IMR-90 (cell line): ENCODE measurements at places on chromosomes 11 and 22.

DNA sequence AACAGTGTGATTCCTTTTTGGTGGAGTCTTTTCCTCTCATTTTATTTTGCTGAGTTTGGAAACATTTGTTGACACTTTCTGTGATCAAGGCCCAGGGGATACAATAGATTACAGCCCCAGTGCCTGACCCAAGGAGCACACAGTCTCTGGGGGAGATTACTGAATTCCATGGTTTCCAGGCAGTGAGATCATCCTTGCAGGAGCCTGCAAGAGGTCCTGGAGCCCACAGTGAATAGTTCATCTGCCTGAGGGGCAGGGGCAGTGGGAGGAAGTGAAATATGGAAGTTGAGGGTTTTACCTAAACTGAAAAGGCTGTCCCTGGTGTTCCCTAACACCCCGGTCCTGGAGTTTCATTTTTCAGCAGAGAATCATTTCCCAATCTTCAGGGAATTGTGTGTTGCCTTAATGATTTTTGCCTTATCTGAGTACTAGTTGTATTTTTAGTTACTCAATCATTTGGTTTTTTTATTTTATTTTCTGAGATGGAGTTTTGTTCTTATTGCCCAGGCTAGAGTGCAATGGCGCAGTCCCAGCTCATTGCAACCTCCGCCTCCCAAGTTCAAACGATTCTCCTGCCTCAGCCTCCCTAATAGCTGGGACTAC is 7.7 kb downstream of the CCS start:
- H3K4me1 ChIP-seq: peaks cover 12% of the 10 kb centered on the region
- peaks cover 40% of the 10 kb centered on the region for H3K36me3 ChIP-seq
- H3K27ac ChIP-seq: no peak overlapping the region
- peak; percentile 36 for DNase-seq
- H3K4me3 ChIP-seq: no peak overlapping the region
- H3K27me3 ChIP-seq: no peaks in the 10 kb centered on the region

DNA sequence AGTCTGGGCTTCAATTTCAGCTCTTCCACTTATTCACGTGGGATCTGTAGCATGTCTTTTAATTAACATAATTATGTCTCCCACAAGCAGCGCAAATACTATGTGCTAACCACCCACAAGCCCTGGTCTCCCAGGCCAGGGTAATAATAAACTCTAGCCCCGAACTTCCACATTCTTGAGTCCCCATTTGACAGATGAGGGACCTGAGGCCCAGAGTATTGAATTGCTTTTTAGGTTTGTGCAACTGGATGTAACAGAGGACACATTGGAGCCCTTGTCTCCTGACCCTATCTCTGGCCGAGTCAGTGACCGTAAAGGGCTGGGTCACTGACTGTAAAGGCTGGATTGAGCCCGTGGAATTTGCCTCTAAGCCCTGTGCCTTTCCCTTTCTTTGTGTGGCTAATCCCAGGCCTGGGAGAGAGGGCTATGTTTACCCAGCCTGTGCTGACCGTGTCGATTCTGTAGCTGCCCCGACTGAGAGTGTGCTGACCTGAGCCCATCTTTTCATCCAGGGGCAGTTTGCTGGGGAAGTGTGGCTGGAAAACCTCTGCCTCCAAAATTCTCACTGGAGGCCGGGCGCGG is 3.9 kb downstream of the CRYBB2 start:
- no peaks in the 10 kb centered on the region; the same call in 1 of the 2 replicates for H3K27me3 ChIP-seq
- H3K4me3 ChIP-seq: no peak overlapping the region
- no peaks in the 10 kb centered on the region for H3K36me3 ChIP-seq
- no peak overlapping the region for H3K27ac ChIP-seq
- H3K4me1 ChIP-seq: no peaks in the 10 kb centered on the region
- DNase-seq: no peak

GRCh38 chr11:33801821-33802193 is 27.5 kb upstream of the FBXO3 start:
- H3K27ac ChIP-seq: no peak overlapping the region
- no peak for DNase-seq
- H3K4me3 ChIP-seq: peak overlapping the region; percentile 32; the same call in 1 of the 2 replicates
- H3K4me1 ChIP-seq: no peaks in the 10 kb centered on the region; the same call in 1 of the 2 replicates
- H3K36me3 ChIP-seq: no peaks in the 10 kb centered on the region

DNA sequence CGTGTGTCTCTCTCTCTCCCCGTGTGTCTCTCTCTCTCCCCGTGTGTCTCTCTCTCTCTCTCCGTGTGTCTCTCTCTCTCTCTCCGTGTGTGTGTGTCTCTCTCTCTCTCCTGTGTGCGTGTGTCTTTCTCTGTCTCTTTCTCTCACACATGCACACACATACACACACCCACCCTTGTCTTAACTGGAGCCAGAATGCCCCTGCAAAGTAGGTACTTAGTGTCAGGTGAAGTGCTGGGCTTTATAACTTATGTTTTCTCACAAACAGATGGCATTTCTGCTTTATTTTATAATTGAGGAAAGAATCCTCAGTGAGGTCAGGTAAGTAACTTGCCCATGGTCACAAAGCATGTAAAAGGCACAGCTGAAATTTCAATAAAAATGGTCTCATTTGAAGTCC is 106.0 kb downstream of the CSNK2A3 start:
- no peaks in the 10 kb centered on the region for H3K36me3 ChIP-seq
- H3K4me1 ChIP-seq: no peaks in the 10 kb centered on the region
- DNase-seq: no peak
- peaks cover 24% of the 10 kb centered on the region for H3K27me3 ChIP-seq
- no peak overlapping the region for H3K27ac ChIP-seq

DNA sequence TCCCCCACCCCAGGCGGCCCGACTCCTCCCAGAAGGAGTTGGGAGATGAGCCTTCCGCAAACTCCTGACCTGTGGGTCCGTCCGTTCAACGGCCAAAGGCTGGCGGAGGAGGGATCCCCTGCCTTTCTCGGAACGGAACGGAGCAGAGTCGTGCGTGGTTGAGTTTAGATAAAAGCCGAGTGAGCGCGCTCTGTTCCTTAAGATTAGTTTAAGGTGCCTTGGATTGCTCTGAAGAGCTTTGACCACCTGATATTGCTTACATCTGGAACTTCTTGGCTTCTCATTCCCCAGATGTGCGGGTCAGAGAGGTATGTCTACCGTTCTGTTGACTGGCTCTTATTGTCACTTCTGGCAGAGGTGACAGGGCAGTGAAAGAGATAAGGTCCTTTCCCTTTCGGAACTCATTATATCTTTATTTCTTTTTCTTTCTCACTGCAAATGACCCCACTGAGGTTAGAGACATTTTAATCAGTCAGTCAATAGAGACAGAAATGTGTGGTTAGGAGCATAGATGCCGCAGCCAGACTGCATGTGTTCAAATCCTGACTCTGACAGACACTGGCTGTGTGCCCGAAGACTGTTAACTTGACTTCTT is at the start of gene TRIM6:
TSS of gene TRIM6 (plus strand) at position 31 of the 595 bp plus-strand sequence. CDS start at position 292, 261 bp downstream.
- H3K27me3 ChIP-seq: no peaks in the 10 kb centered on the region
- peak; percentile 35 for DNase-seq

- no peaks in the 10 kb centered on the region for H3K36me3 ChIP-seq
- H3K4me1 ChIP-seq: no peaks in the 10 kb centered on the region
- no peak for DNase-seq
- H3K27me3 ChIP-seq: no peaks in the 10 kb centered on the region
- H3K27ac ChIP-seq: no peak overlapping the region
- no peak overlapping the region for H3K4me3 ChIP-seq
Measured at GRCh38 chr11:86230921-86231434, 13.6 kb upstream of the EED start.

GRCh38 chr11:74949753-74950137 is 679 bp downstream of the SPCS2 start:
- H3K36me3 ChIP-seq: peaks cover 2% of the 10 kb centered on the region; the same call in 1 of the 2 replicates
- H3K27me3 ChIP-seq: no peaks in the 10 kb centered on the region
- peak overlapping the region; percentile 79 for H3K27ac ChIP-seq
- peaks cover 3% of the 10 kb centered on the region for H3K4me1 ChIP-seq

GRCh38 chr11:16291729-16292128 is 64.6 kb downstream of the SOX6 start:
- no peaks in the 10 kb centered on the region for H3K36me3 ChIP-seq
- H3K27ac ChIP-seq: no peak overlapping the region
- DNase-seq: no peak

DNA sequence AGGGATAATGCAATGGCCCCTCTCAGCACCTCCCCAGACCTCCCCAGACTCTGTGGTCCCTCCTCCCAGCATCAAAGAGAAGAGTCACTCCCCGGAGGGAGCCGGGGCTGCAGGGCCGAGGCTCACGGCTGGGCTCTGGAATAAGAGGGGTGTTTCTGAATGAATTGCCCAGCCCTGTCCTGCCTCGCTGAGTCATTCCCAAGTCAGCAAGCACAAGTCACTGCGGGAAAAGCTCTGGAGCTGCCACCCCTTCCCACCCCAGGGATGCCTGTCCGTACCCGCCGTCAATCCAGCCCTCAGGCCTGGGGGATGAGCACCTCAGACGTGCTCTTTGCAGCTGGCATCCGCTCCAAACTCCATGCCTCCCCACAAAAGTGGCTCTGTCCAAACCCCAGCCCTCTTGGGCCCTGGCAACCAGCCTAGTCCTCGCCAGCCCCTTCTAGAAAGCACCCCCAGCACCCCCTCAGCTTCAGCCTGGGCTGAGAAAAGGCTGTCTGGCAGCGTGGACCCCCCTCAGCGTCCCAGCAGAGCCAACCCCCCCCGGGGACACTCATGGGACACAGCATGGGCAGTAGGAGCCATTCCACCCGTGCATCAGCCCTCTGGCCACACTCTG is 22.7 kb downstream of the CELSR1 start:
- H3K4me1 ChIP-seq: peaks cover 9% of the 10 kb centered on the region
- H3K27me3 ChIP-seq: peaks cover 6% of the 10 kb centered on the region; the same call in 1 of the 2 replicates
- no peak overlapping the region for H3K27ac ChIP-seq

DNA sequence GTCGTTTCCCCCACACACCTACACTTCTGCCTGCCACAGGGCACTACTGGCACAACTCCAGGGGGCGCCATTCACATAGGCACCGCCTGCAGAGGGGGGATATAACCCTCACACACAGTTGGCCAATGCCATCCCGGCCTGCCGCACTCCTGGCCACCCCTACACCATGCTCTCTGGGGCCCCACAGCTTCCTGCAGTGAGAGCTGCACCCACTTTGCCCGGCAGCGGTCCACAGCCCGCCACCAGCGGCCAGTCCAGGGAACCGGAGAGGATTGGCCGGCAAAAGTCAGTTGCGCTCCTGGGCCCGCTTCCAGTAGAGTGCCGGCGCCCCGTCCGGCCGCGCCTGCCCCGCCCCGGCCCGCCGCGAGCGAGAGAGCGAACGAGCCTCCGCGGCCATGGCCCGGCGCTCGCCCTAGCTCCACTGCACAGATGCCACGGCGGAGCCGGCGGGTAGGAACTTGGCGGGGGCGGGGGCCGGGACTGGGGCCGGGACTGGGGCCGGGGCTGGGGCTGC is 25.6 kb upstream of the SUSD2 start:
- H3K36me3 ChIP-seq: no peaks in the 10 kb centered on the region
- no peaks in the 10 kb centered on the region for H3K27me3 ChIP-seq
- H3K4me1 ChIP-seq: peaks cover 37% of the 10 kb centered on the region
- DNase-seq: peak; percentile 65

- no peak overlapping the region for H3K4me3 ChIP-seq
- H3K4me1 ChIP-seq: peaks cover 4% of the 10 kb centered on the region; the same call in 1 of the 2 replicates
- peak overlapping the region; percentile 13 for H3K27ac ChIP-seq
- no peaks in the 10 kb centered on the region for H3K27me3 ChIP-seq
Measured at GRCh38 chr22:24681236-24681635, 78.2 kb downstream of the GGT1 start.

DNA sequence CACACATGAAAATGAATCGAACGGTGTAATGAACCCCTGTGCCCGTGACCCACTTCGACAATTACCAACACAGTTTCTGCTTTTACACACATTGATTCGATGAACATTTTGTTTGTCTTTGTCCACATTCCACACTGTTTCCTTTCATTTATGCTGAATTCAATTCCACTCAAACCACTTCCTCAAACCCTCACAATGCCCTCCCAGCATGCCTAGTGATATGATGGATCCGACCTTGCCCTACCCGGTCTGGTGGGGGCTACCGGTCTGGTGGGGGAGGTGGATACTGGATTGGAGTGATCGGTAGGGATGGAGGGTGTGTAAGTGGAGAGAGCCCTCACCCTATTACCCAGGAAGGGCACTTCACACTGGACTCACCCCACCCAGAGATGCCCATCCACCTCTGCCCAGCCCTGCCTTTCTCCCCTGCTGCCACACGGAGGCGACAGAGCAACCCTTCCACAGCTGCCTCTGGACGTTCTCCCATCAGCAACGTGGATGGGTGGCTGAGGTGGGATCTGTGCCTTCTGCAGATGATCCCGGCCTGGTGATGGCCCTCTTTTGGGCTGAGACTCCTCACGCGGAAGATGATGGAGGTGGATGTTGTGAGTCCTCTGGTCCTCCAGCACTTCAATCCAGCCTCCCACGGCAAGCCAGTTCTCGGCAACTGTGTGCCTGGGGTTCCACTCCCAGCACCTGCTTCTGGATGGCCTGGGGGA is 33.0 kb upstream of the P2RY2 start:
- peaks cover 7% of the 10 kb centered on the region for H3K4me1 ChIP-seq
- H3K27me3 ChIP-seq: no peaks in the 10 kb centered on the region; the same call in 1 of the 2 replicates
- DNase-seq: peak; percentile 33
- no peak overlapping the region for H3K4me3 ChIP-seq
- H3K27ac ChIP-seq: no peak overlapping the region

DNA sequence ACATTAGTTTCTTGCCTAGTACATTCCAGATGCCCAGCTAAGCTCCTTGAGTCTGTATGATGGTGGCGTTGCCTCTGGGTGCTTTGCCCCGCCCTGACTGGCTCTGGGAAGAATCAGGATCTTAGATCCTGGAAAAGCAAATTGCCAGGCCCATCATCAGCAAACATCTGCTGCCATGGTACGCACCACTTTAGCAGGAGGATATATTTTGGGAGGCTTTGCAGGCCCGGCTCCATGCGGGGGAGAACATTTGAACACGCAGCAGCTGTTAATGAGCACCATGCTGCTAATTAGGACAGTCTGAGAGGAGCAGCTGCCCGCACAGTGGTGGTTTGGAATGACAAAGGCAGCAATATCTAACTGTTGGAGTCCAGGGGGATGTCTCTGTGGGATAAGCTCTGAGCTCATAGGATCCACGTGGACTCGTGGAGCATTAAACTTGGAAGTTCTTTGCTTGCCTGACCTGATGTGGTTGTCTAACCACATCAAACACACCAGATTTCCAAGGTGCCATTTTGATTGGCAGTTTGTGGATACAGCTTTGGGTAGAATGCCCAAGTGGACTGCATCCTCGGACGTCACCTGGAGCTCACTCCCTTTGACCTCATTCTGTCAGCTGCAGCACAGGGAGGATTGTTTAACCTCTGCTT is 217.0 kb upstream of the ZBED5 start:
- no peaks in the 10 kb centered on the region for H3K4me1 ChIP-seq
- peaks cover 72% of the 10 kb centered on the region for H3K27me3 ChIP-seq
- no peak for DNase-seq
- no peaks in the 10 kb centered on the region for H3K36me3 ChIP-seq
- no peak overlapping the region for H3K27ac ChIP-seq
- H3K4me3 ChIP-seq: no peak overlapping the region

- no peak for DNase-seq
- H3K4me3 ChIP-seq: no peak overlapping the region
- H3K4me1 ChIP-seq: no peaks in the 10 kb centered on the region
- H3K27ac ChIP-seq: no peak overlapping the region
- H3K36me3 ChIP-seq: no peaks in the 10 kb centered on the region
Measured at GRCh38 chr11:106415510-106415909, 338.0 kb downstream of the AASDHPPT start.

GRCh38 chr11:59857439-59858434 is 8.6 kb downstream of the TCN1 start:
- no peaks in the 10 kb centered on the region for H3K36me3 ChIP-seq
- no peak overlapping the region for H3K27ac ChIP-seq
- no peak overlapping the region for H3K4me3 ChIP-seq
- no peak for DNase-seq
- no peaks in the 10 kb centered on the region for H3K27me3 ChIP-seq
- H3K4me1 ChIP-seq: no peaks in the 10 kb centered on the region

GRCh38 chr11:61826930-61827570 is 1.1 kb upstream of the FADS2 start:
- peaks cover 11% of the 10 kb centered on the region; the same call in 1 of the 2 replicates for H3K4me1 ChIP-seq
- peak overlapping the region; percentile 72 for H3K4me3 ChIP-seq
- DNase-seq: no peak
- H3K36me3 ChIP-seq: no peaks in the 10 kb centered on the region
